SJSA1 (cell line): ENCODE measurements at places on chromosomes 3 and 15. TPM values are rescaled to one million over a fixed set of nuclear protein-coding genes. Genes with fewer than 3 reads are reported as not detected.
A peak's percentile ranks its signal among the peaks of the same experiment; 100 is the strongest.

Gene WDR49
- not detected in 2 replicates for total RNA-seq

Gene DUOX2
- not detected in 2 replicates for total RNA-seq

Gene HTR3E
- not detected in 2 replicates for total RNA-seq

Gene PBRM1
- 39.3 and 39.6 TPM in 2 replicates for total RNA-seq

DNA sequence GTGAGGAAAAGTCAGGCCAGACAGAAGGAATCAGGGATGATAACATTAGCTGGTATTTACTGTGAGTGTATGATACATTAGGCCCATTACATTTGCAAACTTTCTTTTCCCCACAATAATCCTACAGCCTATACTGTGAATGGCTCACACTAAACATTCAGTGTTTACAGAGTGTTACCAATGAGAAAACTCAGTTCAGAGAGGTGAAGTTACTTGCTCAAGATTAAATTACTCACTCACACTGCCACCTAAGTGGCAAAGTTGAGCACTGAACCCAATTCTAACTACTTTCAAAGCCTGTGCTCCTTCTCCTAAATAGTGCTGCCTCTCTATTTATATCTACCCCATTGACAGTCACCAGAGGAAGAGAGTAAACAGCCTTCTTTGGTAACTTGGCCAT is 8.5 kb downstream of the XPC start:
- no peak for DNase-seq

DNA sequence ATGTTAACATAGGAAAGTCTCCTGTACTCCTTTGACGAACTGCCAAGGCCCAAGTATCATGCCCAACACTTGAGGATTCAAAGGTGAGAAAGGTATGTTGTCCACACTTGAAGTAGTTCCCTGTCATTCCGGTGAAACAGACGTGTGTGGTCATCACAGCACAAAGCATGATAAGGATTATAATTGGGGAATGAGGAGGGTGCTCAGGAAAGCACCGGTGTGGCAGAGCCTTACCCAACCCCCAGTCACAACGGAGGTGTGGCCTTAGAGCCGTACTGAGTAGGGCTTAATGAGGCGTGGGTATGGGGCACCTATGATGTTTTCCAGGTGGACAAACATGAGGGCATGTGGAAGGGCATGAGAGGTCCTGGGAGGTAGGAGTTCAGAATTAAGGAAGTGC is 203.0 kb upstream of the NR2E3 start:
- no peak for DNase-seq

DNA sequence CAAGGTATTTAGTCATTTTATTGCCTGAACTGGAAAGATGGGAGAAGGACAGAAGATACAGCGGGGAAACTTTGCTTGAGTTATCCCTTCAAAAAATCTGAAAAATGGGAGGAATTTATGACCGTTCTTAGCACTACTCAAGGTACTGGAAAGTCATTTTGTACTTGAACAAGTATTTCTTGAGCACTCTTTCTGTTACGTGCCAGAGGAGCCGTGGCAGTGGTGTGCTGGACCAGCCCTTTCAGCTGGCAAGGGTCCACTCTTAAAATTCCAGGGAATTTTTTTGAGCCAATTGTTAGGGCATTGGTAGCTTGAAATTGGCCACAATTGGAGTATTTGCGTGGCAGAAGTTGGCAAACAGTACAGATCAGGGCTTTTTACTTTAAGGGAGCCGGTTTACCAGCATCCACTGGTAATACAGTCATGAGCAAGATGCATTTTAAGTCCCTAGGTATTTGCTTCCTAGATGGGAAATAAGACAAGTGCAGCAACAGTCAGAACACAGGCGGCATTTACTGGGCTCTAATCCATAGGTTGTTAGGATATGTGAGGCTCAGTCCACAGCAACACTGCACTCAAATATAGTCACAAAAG is 145.9 kb upstream of the ST8SIA2 start:
- DNase-seq, result no peak

- no peak for DNase-seq
These were observed 103.8 kb upstream of the IL12A start for GRCh38 chr3:159884661-159885402.

DNA sequence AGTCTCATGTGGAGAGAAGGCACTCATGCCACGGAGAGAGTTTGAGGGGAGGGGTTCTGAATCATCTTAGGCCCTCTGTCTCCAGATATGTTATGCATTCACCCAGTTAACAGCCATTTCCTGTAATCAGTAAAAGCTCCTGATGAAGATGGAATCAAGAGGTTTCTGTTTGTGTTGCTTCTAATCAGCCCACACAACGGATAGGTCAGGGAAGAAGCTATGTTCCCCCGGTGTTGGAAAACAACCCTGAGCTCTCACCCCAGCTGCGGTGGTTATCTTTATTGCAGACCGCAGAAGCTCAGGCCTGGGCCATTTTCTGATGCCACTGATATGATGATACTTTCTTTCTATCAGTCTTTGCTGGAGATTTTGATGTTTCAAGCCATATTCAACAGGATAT is 338.5 kb upstream of the ONECUT1 start:
- DNase-seq, result no peak

GRCh38 chr3:36866368-36866767 is 78.5 kb downstream of the TRANK1 start:
- no peak for DNase-seq

DNA sequence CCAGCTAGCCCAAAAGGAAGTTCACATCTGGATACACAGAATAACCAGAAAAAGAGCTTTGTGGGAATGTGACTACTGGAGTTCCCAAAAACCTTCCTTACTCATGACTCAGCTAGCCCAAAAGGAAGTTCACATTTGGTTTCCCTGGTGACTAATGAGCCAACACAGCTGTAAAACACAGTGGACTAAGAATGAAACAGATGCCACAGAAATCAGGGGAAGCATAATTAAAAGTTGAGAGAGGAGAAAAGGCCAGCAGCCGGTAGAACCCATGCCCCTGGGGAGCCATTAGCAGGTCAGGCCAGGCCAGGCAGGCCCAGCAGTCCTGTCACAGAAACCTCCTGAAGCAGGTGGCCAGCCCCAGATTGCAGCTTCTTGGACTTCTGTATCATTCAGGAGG is 130.3 kb downstream of the GHSR start:
- DNase-seq, result peak; percentile 46

DNA sequence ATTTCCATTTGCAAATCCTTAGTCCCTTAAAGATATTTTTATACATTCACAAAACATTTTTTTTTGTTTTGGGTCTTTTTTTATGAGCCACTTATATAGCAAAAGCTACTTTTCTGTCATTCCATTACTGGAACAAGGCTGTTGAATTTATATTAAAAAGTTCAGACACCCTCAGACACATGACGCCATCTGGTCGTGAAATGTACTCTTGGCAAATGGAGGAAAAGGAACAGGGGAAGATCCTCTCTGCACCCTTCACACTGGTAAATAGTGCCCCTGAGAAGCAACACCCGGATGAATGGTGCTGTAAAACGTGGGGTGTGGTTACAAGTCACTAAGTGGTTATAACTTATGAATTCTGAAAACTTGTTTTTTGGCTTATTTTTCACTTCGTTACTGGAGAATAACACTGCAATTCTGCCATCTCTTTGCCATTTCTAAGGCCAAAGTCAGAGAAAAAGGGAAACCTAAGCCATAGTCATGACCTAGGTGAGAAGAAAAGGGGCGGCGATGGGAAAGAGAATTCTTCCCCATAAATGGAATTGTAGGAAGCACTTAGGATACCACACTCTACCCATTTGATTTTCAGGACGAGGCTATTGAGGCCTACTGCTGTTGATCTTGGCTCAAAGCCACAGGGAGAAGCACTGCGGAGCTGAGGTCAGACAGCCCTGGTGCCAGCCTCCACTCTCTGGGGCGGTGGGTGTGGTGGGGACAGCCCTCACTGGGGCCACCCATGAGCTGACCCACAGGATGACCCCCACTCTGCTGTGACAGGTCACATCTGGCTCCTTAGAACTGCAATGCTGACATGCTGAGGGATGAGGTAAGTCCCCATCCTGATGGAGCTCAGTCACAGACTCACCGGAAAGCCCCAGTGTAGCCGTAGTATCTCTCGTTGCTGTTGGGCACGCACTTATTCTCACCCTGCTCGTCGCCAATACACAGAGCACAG is 21.9 kb downstream of the LTF start:
- DNase-seq, result peak; percentile 56

- DNase-seq, result peak; percentile 66
These were observed 19.8 kb upstream of the CELF6 start for GRCh38 chr15:72339777-72340177.

DNA sequence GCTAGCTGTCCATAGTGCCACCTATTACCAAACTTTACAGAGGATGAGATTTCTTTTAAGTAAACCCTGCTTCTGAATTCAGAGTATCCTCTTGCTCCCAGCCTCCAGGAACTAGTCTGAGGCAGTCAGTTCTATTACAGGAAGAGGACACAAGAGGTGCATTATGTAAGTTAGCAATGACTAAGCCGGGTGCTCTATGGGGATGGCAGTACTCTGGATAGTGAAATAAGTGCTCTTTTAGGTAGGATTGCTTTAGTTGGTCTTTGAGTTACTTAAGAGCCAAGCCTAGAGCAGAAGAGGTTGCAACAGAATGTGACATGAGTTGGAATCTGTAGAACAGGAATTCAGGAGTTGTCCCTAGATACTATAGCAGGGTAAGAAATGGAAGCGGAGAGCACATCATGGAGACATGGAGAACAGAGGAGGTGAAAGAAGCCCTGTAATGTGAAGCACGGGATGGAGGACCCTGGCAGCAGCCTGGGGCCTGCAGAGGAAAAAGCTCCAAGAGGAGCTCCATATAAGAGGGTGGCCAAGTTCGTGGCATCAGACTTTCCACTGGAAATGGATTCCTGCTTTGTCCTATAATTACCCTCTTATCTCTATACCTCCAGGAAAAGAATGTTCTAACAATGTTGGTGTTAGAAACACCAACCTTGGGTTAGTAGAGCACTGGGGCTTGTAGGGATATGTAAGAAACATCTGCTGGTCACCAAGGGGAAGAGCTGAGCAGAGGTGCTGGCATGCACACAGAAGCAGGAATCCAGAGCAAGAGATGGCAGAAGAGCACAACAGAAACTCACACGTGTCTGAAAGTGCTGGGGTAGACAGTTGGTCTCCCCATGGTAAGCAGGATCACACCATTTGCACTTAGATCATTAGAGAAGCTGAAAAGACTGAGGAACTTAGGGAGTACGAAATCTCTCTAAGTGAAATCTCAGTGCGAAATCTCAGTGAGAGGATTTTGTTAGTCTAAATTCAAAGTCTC is 851.1 kb downstream of the FHIT start:
- no peak for DNase-seq
